Fibroblast of skin of abdomen (primary cell): ENCODE measurements at places on chromosomes 7 and 10.

GRCh38 chr10:133295426-133296320 lies 13.0 kb downstream of the TUBGCP2 start:
- no peak for DNase-seq

DNA sequence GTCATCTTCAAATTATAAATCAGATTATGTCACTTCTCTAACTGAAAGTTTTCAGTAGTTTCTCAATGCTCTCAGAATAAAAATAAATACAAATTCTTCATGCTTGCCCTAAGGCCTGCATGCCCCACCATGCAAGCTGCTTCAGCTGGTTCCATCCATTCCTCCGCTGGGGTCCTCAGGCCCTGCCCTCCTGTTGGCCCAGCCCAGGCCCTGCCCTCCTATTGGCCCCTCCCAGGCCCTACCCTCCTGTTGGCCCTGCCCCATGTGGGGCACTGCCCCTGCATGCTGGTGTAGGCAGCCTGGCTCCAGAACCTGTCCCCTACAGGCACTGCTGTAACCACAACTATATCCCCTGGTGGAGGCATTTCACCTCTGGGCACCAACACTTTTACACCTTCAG lies 109.3 kb upstream of the TCERG1L start:
- no peak for DNase-seq

DNA sequence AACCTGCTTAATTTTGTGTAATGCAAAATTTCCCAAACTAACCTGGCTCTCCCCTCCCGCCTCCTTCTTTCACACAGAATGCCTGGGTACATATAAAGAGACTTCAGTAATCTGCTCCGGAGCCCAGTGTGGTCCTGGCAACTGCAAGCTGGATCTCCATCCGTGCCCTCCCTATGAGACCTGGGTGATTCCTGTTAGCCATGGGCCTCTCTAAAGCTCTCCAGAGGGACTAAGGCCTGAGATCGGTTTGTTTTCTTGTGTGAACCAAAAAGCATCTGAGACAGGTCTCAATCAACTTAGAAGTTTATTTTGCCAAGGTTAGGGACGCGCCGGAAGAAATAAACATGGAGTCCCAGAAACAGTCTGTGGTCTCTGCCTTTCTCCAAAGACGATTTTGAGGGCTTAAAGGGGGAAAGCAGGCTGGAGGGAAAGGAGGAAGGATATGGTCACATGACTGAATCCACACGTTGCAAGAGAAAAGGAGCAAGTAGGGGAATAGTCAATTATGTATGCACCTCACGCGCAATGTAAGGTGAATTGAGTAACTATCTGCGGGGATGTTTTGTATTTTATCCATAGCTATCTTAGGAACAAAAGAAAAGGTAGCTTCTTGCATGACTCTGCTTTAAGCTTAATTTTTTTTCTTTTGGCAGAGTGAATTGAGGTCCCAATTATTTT lies 46.2 kb upstream of the CCDC3 start:
- DNase-seq: no peak

- DNase-seq: peak; percentile 50
These were observed 290.1 kb upstream of the KIAA1217 start for GRCh38 chr10:23918839-23919238.

GRCh38 chr10:103578782-103579382 lies 85.4 kb downstream of the NEURL1 start:
- DNase-seq: no peak

DNA sequence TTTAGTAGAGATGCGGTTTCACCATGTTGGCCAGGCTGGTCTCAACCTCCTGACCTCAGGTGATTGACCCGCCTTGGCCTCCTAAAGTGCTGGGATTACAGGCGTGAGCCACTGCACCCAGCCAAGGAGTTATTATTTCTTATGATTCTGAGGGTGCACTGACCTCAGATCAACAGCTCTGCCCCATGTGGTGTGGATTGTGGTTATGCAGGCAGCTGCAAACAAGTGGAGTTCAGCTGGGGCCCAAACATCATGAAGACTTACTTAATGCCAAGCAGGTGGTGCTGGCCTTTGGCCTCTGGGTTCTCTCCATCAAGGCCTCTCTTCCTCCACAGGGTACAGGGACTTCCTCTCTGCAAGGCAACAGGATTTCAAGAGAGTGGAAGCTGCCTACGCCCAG lies 45.1 kb upstream of the OPTN start:
- no peak for DNase-seq

DNA sequence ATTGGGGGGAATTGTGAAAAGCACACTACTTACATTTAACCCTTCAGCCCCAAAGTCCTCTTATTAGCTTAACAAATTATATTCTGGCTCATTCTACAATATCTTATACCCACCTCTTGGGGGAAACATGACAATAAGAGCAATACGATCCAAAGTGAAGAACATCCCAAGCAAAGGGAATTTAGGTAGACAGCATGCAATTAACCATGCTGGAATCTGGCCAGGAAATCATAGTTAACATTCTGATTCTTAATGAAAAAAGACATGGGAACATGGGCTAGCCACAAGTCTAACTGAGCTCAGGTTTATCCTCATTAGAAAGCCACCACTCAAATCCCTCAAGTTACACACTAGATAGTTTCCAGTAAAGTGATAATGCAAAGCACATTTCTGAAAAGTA lies 241.9 kb upstream of the SLC26A5 start:
- DNase-seq: no peak

- DNase-seq: no peak
These were observed 37.5 kb downstream of the BTBD16 start for GRCh38 chr10:122308417-122309141.

DNA sequence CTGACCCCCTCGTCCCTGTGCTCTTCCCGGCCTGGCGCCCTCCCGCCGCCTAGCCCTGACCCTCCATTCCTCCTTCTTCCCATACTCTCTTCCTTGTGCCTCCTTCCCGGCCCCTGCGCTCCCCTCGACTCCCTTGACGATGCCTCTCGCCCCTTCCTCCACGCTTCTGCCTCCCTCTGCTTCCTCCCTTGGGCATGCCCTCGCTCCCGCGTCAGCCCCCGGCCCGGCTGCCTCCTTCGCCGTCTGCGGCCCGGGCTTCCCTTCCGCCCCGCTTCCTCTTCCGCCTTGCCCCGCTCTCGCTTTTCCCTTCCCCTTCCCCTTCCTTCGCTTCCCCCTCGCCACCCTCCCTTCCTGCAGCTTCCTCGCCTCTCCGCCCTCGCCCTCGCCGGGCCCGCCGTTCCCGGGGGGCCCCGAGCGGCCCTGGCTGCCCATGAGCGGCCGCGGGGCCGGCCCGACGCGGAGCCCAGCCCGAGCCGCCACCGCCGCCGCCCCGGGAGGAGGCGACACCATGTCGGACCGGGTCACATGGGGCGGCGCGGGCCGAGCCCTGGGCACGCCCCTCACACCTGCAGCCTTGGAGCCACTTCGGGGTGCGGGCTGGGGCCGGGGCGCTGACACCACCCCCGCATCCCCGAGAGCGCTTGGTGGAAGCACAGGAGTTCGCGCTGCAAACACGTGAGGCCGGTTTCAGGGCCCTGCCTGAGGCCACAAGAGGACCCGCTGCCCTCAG lies at the start of gene FBXW4:
FBXW4 (minus strand) TSS at position 497 of the 730 bp plus-strand sequence; CDS start at position 432, 65 bp downstream.
- DNase-seq: peak; percentile 37

DNA sequence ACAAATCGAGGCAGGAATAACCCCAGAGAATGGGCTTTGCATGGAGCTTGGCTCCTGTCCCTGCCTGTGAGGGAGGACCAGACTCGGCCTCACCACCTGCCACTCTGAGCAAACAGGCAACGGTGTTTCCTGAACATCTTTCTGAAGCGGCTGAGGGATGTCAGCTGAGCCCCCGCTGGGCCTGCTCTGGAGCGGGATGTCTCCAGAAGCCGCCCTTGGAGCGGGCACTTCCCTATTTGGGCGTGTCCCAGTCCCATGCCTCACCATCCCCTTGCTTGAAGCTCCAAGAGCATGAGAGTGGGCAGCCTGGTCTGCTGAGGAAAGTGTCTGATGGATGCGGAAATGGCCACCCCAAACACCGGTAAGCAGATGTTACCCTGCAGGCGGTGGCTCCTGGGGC lies 10.2 kb downstream of the ALKBH4 start:
- no peak for DNase-seq

GRCh38 chr7:95919556-95919955 lies 147.2 kb downstream of the DYNC1I1 start:
- DNase-seq: no peak

GRCh38 chr10:50917486-50917885 lies 32.1 kb upstream of the A1CF start:
- peak; percentile 65 for DNase-seq

GRCh38 chr10:125533866-125534265 lies 149.1 kb downstream of the TEX36 start:
- no peak for DNase-seq
